ENCODE measurements at places on chromosomes 2 and 18.

- DNase-seq = no peak
Observed at GRCh38 chr2:191301971-191302370, 56.8 kb downstream of the MYO1B start.

DNA sequence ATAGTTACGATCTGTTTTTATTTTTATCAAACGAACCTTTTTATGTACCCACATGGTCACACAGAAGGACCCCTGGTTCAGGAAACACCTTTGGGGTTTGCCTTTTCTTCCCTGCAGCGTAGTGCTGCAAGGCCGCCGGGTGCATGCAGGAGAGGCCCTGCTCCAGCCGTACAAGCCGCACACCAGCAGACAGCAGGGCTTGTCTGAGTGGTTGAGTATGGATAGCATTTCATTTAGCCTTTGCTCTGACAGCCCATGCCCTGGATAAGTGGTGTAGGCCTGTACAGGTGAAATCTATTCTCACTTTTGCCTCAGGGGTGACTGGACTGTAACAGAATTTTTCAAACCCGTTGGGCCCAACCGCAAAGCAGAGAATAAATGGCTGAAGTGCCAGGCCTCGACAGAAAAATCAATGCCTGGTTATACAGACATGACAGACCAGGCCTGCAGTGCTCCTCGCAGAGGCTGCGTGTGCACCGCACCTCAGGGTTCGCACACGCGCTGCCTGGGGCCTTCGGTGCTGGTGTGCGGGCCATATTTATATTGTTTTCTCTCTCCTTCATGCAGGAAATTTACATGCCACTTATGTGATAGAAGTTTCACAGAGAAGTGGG lies 279.1 kb downstream of the ZNF407 start:
- no peak for DNase-seq

GRCh38 chr18:23552505-23552904 lies 33.8 kb downstream of the NPC1 start:
- no peak for DNase-seq

DNA sequence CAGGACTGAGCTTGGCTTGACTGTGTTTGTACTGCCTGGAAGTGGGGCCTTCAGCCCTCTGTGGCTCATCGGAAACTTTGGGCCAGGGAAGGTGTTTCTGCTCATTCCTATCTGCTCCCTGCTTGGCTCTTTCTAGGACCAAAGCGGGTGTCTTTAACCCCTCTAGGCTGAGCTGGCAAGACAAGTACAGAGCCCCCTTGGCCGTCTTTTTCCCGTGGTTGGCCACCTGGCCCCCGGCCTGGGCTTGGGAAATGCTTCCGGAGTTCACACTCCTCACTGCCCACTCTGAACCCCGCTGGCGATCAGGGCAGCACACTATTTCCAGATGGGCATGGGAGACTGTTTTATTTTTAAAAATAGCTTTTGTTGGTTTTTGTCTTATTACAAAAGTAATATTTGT lies 243.0 kb downstream of the DYSF start:
- DNase-seq = no peak

- no peak for DNase-seq
Observed at GRCh38 chr18:8673256-8674209, 31.8 kb upstream of the MTCL1 start.

- peak; percentile 97 for DNase-seq
Observed at GRCh38 chr2:148020111-148021058, at the start of gene ORC4. Gene ORC4, minus strand, starts transcription at chr2:148020737. Its CDS starts 44,779 bp downstream, at chr2:147975958.

DNA sequence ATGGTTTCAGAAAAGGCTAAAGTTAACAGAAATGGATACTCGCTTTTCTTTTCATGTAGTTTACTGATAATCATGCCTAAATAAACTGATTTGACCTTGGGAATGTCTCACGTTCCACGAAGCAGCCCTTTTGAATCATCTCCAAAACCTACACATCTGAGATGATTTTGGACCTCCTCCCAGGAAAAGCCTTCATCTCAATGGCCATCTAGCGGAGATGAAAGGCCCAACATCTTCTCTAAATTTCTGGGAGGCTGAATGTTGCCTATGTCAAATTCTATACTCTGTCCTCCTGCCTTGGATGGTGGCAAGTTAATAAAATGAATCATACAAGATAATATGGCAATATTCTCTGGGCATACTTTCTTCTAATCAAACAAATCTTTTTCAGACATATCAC lies 448.5 kb downstream of the ZEB2 start:
- DNase-seq = peak; percentile 16

- DNase-seq = no peak
Observed at GRCh38 chr2:57575700-57576268, 470.8 kb upstream of the VRK2 start.

- no peak for DNase-seq
Observed at GRCh38 chr2:109529532-109530449, 84.0 kb downstream of the SEPTIN10 start.

GRCh38 chr2:77099961-77100360 lies 422.2 kb downstream of the LRRTM4 start:
- DNase-seq = no peak

DNA sequence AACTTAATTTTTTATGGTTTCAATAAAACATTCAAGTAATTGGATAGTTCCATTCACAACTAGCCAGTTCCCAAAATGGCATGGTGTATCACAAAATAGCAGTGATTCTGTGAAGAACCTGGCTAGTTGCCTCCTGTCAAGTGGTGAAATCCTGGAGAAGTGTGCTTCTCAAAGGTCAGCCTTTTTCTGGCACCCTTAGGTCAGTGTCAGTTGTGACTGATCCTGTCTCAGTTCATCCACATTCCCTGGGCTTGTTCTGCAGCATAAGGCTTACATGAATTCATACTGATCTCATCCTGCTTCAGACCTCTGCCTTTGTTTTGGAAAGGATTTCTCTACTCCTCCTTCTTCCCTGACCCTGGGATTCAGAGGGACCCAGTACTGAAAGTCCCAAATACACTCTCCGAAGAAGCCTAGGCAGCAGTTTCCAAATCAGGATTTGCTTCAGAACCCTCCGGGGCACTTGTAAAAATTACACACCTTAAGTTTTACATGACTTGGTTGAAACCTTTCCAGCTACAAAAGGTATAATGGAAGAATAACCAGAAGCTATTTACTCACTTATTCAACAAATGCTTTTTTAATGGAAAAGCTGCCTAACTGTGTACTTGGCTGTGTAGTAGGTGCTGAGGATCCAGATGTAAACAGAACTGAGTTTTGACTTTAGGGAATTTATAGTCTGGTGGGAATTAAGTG lies 11.0 kb downstream of the MAP3K20 start:
- peak; percentile 24 for DNase-seq

- no peak for DNase-seq
Observed at GRCh38 chr2:142222715-142223114, 91.9 kb upstream of the LRP1B start.

DNA sequence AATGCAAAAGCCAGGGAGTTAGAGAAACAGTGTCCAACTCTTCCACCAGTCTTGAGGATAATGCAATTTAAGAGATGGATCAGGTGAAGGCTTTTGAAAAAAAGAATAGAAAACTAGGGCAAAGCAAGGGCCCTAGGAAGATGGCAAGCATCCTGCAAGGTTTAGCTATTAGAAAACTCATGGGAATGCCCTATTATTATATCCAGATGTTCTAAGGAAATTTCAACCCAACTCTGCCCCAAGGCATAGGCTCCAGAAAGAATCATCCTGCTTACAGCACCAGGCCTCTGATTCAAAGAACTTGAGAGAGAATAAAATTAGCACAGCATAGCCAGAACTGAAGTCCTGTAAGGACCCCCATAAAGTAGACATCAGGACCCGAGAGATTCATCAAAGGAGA lies 68.1 kb downstream of the EN1 start:
- DNase-seq = peak; percentile 36

GRCh38 chr2:47063538-47063930 lies 91.6 kb downstream of the STPG4 start:
- no peak for DNase-seq

- DNase-seq = no peak
Observed at GRCh38 chr2:236980961-236981360, 104.7 kb upstream of the COPS8 start.

DNA sequence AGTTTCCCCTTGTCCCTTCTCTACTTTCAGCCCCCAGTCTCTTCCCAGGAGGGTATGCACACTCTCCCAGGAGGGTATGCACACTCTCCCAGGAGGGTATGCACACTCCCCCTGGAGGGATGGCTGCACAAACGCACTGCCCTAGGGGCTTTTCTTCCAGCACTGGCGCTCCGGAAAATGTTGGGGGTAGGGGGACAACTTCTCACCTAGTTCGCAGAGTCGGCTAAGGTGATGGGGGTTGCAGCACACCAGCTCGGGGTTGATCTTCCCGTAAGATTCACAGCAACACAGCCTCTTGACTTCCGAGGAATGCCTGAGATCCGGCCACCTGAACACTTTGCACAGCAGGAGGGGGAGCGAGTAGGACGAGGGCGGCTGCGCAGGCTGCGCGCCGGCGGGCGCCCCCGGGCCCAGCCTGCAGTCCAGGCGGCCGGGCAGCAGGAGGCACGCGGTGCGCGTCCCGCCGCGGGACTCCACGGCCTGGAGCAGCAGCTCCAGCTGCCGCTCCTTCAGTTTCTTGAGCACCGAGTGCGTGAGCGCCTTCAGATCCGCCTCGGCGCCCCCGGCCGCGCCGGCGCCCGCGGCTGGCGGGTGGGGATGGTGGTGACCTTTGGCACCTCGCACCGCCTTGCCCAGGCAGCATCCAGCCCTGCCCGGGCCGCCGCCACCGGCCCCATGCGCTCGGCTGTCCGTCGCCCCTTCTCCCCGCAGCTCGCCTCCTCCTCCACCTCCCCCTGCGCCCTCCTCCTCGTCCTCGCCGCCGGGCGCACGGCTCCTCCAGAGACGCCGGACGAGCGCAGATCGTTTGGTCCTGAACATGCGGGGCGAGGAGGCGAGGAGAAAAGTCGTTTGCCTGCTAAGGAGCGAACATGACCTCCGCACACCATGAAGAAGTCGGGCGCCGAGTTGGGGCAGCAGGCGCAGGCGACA lies 894 bp downstream of the SMAD7 start:
- no peak for DNase-seq

- DNase-seq = no peak
Observed at GRCh38 chr2:64105670-64106461, 38.4 kb downstream of the PELI1 start.

- DNase-seq = no peak
Observed at GRCh38 chr18:35808796-35809195, 163.7 kb upstream of the RMP24 start.

DNA sequence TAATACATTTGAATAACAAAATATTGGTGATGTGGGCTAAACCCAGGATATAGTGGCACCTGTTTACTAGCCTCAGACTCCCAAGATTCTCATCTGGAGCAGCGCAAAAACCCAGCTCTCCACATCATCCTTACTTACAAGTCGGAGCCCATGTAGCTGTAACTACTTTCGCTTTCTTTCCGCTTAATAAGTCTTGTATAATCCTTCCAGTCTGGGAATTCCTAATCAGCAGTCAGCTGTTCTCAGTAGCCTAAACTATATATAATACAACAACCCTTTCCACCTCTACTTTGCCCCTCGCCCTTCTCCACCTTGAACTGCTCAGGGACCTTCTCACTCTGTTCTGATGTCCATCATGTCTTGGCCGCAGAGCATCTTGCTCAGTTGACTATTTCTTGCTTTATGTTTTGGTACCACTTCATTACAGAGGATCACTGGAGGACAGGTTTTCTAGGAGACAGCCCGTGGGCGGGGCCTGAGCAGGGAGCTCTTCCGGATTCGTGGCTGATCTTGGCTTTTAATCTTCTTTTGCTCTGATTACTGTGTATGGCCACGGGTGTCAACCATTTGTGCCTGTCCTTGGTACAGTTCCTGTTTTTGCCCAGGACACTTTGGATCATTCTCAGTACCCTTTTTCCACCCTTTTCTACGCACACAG lies 119.9 kb upstream of the SERTAD2 start:
- no peak for DNase-seq

GRCh38 chr2:227407591-227408151 lies 19.9 kb upstream of the SCYGR1 start:
- DNase-seq = no peak

DNA sequence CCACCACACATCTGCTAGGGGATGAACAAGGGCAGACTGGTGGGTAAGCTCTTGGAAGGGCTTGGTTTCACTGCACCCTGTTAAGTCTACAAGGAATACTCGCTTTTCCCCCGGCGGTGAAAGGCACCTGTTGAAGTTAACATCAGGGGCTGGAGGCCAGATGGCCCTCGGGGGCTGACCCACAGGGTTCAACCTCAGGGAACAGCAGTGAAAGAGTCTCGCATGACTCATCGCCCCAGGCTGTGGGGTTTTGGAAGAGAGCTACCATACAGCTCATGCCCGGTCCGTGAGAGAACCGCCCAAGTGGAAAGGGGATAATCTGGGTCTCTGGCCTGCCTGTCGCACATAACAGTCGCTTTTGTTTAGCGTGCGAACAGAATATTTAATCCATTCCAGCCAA lies 748.0 kb downstream of the DPP10 start:
- DNase-seq = no peak

DNA sequence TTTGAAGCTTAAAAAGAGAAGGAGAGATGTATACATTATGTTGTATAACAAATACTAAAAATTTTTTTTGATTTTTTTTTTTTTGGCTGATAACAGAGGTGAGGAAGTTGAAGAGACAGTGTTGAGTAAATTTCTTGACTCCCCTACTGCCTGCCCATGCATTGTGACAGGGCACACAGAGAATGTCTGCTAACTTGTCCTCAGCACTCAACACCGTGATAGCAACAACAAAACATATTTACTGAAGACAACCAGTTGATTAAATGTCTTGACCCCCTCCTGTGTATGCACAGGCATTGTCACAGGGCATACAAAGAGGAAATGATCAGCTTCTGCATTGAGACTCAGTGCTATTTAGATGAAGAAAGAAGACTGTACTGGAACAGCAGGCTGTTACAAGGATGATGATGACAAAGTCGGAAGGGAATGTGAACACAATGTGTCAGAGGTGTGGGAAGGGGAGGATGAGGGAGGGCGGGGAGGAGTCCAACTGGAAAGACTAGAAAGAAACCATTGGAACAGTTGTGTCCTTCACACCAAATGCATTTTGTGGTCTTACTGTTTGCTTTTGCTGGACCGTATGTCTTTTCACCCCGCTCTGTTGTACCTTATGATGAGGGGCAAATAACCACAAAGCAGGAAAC lies 89.5 kb downstream of the CERS6 start:
- peak; percentile 86 for DNase-seq

GRCh38 chr2:120917886-120918285 lies 182.2 kb downstream of the GLI2 start:
- DNase-seq = no peak
